ENCODE measurements at places on chromosomes 16 and 17.
A peak's percentile ranks its signal among the peaks of the same experiment; 100 is the strongest.

DNA sequence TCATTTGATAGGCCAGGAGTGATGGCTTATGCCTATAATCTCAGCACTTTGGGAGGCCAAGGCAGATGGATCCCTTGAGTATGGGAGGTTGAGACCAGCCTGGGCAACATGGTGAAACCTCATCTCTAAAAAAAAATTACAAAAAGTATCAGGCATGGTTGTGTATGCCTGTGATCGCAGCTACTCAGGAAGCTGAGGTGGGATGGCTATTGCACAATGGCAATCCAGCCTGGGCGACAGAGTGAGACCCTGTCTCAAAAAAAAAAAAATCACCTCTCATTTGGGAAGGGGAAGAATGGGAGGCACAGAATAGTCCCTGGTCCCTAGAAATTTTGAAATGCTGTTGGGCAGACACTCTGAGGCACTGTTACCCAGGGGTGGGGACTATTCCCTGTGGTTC lies 35.2 kb downstream of the SLFN11 start:
- no peak for DNase-seq

- no peak for DNase-seq
Measured at GRCh38 chr16:54281535-54282201, 4.9 kb downstream of the IRX3 start.

GRCh38 chr16:49834531-49835151 lies 21.3 kb downstream of the ZNF423 start:
- DNase-seq: peak; percentile 88

GRCh38 chr16:66306366-66307150 lies 59.9 kb upstream of the CDH5 start:
- peak; percentile 5 for DNase-seq

DNA sequence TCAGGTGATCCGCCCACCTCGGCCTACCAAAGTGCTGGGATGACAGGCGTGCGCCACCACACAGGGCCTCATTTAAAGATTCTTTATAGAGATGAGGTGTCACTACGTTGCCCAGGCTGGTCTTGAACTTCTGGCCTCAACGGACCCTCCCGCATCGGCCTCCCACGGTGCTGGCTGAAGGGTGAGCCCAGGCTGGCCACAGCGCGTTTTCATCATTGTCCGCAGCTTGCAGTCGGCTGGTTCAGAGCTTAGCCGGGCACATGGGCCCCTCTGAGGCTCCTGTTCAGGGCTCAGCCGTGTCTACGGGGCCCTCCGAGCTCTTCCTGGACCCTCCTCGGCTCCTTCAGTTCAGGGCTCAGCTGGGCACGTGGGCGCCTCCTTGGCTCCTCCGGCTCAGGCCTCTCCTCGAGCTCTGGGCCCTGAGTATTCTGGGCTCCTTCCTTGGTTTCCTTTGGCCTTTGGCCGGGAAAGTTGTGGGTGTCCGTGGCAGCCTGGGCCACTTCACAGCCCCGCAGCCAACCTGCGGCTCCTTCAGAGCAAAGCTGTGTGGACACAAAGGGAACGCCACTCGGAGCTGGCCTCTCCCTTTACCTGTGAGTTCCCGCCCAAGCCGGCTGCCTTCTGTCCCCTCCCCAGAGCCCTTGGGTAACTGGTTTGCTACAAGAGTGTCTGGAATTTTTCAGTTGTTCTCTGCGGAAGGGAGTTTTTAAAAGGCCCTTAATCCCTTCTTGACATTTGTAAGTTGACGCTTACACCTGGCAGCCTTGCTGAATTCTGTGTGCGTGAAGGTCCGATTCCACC lies 1.2 kb upstream of the MSLN start:
- DNase-seq: no peak

DNA sequence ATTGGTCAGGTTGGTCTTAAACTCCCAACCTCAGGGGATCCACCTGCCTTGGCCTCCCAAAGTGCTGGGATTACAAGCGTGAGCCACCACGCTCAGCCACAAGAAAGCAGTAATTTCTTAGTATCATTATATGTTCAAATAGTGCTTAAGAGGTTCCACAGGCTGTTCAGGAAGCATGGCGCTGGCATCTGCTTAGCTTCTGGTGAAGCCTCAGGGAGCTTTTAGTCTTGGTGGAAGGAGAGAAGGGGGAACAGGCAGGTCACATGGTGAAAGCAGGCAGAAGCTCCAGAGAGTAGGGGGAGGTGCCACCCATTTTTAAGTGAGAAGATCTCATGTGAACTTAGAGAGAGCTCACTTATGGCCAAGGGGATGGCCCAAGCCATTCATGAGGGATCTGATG lies 3.7 kb upstream of the SEC14L1 start:
- no peak for DNase-seq

- DNase-seq: no peak
Measured at GRCh38 chr17:32100971-32101631, 41.2 kb upstream of the RHOT1 start.

GRCh38 chr16:51450909-51451308 lies 299.8 kb upstream of the SALL1 start:
- DNase-seq: no peak

DNA sequence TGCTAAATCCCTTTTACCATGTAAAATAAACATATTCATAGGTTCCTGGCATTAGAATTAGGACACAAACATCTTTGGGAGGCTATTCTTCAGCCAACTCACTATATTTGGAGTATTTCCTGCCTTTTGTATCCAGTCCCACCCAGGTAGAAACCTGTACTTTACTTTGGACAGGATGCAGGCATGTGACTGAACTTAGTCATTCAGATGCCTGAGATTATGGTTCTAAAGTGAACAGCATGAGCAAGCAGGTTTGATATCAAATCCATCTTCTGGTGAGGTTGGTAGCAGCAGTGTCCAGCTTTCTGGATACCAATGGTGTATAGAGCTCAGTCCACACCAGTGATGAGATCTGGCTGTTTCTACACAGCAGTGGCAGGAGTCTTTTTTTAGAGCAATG lies 20.2 kb downstream of the CA10 start:
- no peak for DNase-seq

DNA sequence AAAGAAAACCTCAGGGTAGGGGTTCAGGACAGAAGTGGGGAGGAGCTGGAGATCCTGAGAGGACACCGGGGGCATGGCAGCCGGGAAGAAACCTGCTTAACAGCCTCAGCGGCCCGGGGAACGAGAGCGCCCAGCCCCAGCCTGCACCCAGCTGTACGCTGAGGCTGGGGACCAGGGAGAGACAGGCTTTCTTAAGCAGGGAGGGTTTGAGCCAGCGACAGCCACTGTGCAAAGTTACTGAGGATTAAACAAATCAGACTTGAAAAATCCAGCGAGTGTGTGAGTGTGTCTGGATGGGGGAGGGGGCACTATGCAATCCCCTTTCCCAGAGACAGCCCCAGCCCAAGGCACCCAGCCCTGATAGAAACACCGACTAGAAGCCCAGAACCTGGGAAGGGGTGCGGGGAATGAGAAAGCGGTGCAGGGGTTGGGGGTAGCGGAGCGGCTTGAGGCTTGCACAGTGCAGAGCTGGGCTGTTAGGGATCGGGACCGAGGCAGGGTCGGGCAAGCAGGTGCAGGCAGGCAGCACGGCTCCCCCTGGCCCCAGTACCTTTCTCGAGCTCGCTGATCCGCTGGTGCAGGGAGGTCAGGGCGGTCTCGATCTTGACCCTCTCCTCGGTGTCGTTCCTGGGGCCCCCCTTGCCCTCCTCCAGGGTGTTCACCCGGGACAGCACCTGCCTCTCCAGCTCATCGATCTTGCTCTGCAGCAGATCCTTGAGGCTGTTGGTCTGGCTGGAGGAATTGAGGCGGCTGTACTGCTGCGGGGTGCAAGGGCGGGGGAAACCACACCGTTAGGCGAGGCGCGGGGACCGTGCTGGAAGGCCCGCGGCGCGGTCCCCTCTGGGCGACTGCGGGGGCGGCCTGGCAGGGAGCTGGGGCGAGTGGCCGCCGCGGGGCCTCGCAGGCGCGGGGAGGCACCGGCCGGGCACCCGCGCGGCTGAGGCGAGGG lies 1.2 kb downstream of the NPTX1 start:
- DNase-seq: no peak

DNA sequence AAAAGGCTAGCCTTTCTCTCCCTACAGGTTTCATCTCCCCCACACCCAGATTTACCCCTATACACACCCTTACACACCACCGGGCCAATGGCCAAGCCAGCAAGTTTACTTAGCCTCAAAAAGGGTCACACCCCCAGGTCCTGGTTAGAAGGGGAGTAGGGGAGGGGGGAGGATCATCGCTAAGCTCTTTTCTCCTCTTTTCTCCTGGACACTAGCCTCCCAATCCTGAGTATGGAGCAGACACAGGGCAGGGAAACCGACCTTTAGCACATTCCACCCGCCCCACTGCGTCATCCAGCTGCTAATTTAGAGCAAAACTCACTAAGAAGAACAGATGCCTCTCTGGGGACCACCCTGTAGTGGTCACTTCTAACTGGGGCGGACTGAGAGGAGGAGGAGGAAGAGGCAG lies 4.4 kb downstream of the ACLY start:
- DNase-seq: no peak

DNA sequence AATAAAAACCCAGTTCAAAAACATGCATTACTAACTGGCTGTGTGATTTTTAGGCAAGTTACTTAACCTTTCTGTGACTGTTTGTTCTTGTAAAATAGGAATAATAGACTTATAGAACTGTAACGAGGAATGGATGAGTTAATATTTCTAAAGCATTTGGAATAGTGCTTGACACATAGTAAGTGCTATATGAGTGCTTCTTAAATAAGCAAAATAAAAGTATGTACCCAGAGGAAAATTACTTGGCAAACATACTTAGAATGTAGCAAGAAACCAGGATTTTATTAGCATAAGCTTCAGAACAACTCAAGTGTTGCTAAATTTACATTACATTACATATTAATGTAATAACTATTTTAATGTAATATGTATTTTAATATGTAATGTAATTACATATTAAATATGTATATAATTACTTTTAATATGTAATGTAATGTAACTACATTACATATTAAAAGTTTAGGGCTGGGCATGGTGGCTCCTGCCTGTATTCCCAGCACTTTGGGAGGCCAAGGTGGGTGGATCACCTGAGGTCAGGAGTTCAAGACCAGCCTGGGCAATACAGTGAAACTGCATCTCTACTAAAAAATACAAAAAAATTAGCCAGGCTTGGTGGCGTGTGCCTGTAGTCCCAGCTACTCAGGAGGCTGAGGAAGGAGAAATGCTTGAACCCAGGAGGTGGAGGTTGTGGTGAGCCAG lies 14.2 kb downstream of the NFAT5 start:
- DNase-seq: no peak
